Stimulated activated CD4-positive, alpha-beta T cell treated with anti-CD3 and anti-CD28 coated beads, Interleukin-1b, Interleukin-23, amount 100 ng/mL, for 1 hour (primary cell): ENCODE measurements at places on chromosomes 6 and 20.
A peak's percentile ranks its signal among the peaks of the same experiment; 100 is the strongest.

- no peak for DNase-seq
Observed at GRCh38 chr6:158642097-158642601, 2.4 kb downstream of the DYNLT1 start.

DNA sequence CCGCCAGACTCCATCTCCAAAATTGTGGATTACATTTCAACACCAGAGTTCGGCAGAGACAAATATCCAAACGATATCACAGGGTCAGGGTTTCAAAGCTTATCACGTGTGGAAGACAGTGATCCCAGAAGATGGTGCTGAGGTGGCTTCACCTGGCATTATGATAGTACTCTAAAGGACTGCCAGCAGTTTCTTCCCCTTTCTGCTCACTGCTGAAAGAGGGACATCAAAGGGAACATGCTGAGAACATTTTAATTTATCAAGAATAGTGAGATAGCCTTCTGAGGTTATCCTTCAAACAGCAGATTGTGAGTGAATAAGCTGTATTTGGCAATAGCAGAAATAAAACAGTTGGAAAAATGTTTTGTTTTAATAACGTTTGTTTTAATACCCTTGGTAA is 79.7 kb downstream of the FIG4 start:
- DNase-seq, result no peak

DNA sequence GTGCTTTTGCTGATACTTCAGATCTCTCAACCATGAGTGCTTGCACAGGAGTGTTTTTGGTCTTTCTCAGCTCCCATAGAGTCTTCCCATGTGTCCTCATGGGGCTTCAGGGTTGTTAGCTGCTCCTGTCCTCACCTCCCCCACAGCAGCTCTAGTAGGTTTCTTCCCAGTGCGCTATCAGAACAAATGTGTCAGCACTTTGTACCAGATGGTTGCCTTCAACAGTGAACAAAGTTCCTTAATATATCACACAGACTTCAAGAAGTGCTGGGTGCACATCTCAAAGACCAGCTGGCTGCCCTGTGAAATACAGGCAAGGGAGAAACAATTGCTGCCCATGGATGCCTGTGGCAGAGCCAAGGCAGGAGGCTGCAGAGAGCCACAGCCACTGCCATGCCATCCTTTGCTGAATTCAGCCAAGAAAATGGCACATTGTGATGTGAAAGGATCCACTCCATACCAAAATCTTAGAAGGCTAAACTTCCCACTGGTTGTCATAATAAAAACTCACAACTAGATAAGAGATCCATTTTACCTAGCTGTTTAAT is 471.3 kb downstream of the C6orf118 start:
- DNase-seq, result no peak

GRCh38 chr20:45290677-45291355 is 15.8 kb upstream of the RBPJL start:
- DNase-seq, result peak; percentile 52

GRCh38 chr6:30640481-30640880 is 6.5 kb upstream of the C6orf136 start:
- DNase-seq, result no peak

- DNase-seq, result no peak
Observed at GRCh38 chr6:163999475-164000125, 585.1 kb downstream of the QKI start.

- DNase-seq, result no peak
Observed at GRCh38 chr6:75283907-75284631, 523 bp downstream of the TMEM30A start.

GRCh38 chr6:125953502-125953875 is 3.1 kb upstream of the HINT3 start:
- no peak for DNase-seq

DNA sequence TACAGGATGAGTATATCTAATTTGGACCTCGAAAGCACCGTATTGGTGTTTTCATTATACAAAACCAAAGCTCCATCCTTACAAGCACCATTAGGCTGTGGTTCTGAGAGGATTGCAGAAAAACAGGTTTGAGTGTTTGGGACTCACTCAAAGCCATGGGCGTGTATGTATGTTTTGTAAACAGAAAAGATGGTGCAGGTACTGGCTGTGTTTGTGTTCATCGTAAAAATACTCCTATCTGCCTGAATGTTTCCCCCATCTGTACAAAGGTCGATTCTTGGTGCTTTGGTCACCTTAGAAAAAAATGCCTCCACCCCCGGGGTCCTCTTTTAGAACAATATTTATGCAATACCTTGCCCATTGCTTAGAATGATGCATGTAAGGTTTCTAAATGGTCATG is 286.6 kb downstream of the TSHZ2 start:
- no peak for DNase-seq

DNA sequence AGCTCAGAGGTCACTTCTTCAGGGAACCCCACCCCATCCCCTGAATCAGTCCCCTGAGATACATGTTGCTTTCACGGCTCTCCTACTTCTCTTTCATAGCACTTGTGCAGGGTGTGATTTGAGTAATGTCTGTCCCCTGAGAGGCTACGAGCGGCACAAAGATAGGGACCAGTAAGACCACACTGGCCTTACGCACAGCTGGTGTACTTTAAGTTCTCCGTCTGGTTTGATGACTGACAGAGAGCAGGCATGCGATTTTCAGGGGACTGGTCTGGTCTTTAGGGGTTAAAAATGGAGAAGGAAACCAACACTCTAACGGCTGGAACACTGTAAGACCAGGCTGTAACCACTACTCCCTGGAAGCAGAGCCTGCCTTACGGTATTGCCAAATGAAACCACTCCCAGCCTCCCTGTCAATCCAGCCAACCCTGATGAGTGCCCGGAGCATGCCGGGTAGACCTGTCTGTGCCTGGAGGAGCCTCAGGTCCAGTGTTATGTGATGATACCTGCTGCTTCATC is 47.1 kb downstream of the ELMO2 start:
- DNase-seq, result no peak

DNA sequence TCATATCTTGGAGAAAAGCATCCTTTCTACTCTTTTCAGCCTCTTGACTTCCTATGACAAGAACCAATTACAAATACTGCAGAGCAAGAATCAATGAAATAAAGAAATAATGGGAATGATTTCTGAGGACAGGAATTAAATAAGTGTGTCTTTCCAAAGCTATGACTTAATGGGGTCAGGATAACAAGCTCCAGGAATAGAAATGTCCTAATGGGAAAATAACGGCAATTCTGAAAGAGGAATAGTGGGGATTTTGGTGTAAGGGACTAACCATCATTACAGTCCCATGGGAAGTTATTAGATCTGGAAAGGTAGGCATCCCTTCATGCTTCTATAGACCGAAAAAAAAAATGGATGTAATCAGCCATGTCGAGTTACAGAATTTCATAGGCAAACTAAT is 28.2 kb upstream of the SNAP25 start:
- DNase-seq, result no peak

DNA sequence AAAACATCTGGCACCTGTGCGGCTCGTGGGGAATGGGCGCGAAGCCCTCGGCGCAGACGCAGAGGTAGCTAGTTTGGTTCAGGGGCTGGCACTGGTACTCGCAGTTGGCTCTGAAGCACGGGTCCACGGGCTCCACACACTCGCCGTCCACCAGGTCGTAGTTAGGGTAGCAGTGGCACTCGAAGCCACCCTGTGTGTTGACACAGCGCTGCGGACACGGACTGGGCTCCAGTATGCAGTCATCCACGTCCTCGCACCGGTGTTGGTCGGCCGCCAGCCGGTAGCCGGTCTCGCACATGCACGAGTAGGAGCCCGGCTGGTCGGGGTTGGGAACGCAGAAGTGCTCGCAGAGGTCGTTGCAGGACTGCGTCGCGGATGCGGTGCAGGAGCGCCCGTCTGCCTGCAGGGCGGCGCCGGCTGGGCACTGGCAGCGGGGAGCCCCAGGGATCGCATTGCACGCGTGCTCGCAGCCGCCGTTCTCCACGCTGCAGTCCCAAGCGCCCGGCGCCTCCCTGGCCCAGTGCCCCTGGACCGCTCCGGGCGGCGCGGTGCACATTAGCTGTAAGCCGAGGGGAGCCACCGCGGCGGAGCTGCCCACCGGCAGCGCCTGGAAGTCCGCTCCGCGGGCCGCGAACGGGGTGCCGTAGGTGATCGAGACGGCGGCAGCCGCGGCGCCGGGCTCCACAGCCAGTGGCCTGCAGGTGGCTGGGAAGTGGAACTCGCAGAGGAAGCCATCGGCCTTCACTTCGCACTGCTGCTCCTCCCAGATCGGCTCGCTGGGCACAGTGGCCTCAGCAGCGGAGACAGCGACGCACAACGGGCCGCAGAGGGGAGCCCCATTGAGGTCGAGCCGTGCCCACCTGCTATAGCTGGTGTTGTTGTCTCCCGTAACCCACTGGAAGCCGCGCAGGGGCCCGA is 930 bp downstream of the THBD start:
- no peak for DNase-seq

GRCh38 chr6:29708432-29709179 is 14.6 kb upstream of the HLA-F start:
- peak; percentile 24 for DNase-seq
